Colonic mucosa (tissue), 4 donors: ENCODE measurements at places on chromosomes 2 and 18. TPM values are rescaled to one million over a fixed set of nuclear protein-coding genes. Genes with fewer than 3 reads are reported as not detected.

GRCh38 chr2:10502803-10503107, 54.6 kb upstream of the ODC1 start:
- no peak for DNase-seq

DNA sequence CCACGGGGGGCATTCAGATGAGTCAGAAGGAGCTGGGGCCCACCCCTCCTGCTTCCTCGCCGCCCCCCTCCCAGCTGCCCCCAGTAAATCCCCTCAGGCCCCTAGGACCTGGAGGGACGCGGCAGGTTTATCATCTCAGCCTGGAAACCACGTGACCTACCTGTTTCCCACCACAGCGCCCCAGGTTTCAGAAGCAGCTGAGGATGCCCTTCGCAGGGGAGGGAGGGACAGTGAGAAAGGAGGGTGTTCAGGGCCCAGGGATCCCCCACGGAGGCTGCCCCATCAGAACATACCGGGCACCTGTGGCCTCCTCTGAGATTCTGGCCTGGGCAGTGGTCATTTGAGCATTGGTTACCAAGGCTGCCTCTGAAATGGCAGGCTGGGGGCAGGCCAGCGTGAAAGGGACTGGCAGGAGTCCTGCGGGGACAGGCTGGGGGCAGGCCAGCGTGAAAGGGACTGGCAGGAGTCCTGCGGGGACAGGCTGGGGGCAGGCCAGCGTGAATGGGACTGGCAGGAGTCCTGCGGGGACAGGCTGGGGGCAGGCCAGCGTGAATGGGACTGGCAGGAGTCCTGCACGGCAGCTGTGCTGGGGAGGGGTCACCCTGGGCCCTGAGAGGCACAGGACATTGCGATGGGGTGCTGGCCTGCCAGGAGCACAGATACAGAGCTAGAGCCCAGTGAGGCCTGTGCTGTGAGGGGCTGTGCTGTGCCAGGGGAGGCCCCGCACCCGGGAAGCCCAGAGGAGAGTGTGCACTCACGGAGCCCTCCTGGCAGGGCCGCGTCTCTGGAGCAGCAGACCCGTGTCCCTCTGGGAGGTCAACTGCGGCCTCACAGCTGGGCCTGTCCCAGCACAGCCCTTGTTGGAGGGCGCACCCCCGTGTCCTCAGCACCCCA, 1.6 kb downstream of the NEU4 start:
- DNase-seq = peak; percentile 20

GRCh38 chr2:128468186-128468920, 149.7 kb upstream of the HS6ST1 start:
- peak; percentile 13 for DNase-seq

- DNase-seq = no peak
Measured at GRCh38 chr2:224472137-224472536, 70.2 kb upstream of the FAM124B start.

- no peak for DNase-seq
Measured at GRCh38 chr2:190451561-190452176, 43.5 kb downstream of the MFSD6 start.

- DNase-seq = no peak
Measured at GRCh38 chr2:130951018-130951417, 114.3 kb downstream of the ARHGEF4 start.

- DNase-seq = no peak
Measured at GRCh38 chr2:3396920-3397559, 17.5 kb downstream of the TRAPPC12 start.

DNA sequence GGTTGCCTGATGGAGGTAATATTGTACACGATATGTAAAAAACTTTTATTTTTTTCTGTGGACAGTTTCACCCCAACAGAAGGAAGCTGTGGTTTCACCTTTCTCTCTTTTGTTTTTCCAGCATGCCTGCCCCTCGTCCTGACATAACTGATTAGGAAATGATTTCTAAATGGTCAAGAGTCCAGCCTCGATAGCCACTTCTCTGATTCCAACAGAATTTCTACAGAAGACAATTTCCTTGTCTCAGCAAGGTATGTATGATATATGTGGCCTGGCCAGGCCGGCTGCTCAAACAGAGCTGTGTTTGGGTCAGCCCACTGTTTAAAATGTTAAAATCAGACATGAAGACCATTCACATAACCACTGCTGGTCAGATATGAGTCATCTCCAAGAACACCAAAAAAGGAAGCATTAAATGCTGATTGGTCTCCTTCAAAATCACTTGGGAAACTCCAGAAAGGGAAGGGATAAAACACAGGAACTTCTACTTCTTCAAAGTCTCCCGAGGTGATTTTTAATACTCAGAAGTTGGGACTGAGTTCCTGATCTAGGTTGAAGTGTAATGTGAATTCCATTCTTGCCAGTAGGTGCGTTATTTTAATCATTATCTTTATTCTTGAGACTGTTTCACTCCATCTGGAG, 22.3 kb downstream of the ATP8B1 start:
- no peak for DNase-seq

GRCh38 chr2:26986576-26986975, 16.1 kb downstream of the MAPRE3 start:
- DNase-seq = no peak

- no peak for DNase-seq
Measured at GRCh38 chr2:9519250-9519649, 36.4 kb downstream of the ADAM17 start.

- DNase-seq = peak; percentile 39
Measured at GRCh38 chr2:229342376-229342775, 71.3 kb upstream of the PID1 start.

- DNase-seq = peak; percentile 33
Measured at GRCh38 chr2:170715932-170716777, 1.0 kb downstream of the SP5 start.

GRCh38 chr2:5057891-5058351, 634.3 kb upstream of the SOX11 start:
- DNase-seq = no peak

- no peak for DNase-seq
Measured at GRCh38 chr2:104405623-104406022, 448.3 kb upstream of the POU3F3 start.

- no peak for DNase-seq
Measured at GRCh38 chr2:175984846-175985245, 17.2 kb downstream of the LNPK start.

GRCh38 chr2:218721488-218721887, 10.9 kb downstream of the TTLL4 start:
- no peak for DNase-seq

DNA sequence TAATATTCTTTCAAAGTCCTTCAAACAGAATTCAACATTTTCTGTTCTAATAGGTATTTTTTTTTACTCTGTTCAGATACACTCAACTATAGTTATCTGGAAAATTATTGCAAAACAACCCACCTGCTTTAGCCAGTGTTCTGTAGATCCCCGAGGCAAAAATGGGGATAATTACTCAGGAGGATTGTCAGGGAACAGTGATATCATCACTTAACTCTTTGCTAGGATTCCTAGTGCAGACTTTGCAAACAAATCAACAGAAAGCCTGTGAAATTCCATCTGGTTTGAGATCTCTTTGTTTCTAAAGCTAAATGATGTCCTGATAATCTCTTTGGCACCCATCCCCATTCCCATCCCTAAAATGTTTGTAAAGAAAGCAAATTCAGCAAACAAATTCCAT, 413.6 kb upstream of the MEIS1 start:
- no peak for DNase-seq

DNA sequence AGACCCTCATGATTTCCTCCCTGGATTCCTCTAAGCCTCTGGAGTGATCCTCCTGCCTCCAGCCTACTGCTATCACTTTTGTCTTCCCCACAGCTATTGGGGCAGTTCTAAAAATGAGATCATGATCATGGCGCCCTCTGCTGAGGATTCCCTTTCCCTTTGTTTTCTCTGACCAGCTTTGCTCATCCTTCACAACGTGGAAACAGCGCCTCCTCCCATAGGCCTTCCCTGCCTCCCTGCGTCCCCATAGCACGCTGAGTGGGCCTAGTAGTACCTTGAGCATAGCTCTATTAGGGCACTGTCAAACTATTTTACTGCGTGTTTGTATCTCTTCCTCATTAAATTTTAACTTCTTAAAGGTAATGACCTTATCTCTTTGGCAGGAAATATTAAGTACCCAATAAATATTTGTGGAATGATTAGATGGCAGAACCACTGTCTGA, 207.0 kb upstream of the FANCL start:
- DNase-seq = peak; percentile 72

DNA sequence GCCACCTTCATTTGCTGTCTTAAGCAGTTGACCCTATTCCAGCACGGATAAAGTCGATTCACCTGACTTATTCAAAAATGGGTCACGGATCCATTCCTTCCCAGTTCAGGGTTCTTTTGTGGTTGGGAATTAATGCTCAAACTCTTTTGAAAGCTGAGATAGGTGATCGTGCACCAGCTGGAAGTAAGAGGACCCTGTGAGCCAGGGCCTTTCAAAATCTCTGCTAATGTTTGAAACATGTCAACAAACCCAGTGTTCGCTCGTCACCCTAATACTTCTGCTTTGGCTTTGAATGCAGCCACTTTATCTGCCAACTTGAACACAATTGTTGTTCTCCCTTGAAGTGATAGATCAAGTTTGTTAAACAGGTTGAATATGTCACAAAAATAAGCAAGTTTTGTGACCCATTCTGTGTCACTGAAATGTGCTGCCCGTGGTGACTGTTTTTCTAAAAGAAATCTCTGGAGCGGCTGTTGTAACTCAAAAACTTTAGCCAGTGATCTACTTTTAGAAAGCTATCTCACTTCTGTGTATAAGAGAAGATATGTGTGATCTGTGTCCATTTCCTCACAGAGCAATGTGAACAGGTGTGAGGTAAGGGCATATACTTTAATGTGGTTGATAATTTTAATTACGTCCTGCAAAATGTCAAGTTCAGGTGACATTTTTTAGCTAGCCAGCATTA, 16.9 kb downstream of the HAT1 start:
- DNase-seq = no peak

- DNase-seq = no peak
Measured at GRCh38 chr2:19100570-19100969, 257.9 kb downstream of the OSR1 start.

DNA sequence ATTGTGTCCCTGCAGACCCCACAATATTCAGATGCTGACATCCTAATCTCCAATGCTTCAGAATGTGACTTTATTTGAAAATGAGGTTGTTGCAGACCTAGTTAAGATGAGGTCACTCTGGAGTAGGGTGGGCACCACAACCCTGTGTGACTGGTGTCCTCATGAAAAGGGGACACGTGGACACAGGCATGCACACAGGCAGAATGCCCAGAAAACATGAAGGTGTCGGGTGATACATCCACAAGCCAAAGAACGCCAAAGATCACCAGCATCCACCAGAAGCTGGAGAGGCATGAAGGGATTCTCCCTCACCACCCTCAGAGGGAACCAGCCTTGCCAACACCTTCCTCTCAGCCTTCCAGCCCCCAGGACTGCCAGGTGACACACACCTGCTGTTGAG, 69.3 kb downstream of the AFF3 start:
- DNase-seq = no peak

DNA sequence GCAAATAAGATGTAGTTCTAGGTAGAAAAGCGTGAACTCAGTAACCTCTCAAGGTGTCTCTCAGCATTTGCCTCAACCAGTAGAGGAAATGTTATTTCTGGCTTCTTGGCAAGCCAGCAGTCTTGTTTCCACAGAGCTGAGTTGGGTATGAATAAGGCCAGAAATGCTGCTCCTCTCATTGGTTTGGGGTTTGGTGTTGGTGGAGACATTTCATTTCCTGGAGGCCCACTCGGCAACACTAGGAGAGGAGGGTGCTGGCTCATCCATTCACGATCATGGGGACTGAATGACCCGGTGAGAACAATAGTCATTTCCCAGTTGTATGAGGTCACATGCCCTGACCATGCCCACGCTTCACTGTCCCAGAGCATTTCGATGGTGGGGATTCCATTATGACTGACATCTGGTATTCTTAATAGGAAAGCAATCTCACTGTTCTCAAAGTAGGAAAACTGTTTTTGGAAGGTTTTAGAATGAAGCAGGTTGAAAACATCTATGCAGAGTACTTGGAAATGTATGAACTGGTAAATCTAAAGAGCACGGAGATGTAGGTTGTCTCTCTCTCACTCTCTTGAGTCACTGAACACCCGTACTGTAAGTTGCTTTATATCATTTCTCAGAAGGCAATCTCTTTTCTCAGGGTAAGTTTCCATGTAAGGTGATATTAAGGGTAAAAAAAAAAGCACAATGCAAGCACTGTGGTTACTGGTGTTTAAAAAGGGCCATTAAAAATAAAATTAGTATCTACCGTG, 37.1 kb upstream of the CTLA4 start:
- no peak for DNase-seq

The SMYD5 gene
- total RNA-seq = 18.9 TPM

The SERPINB5 gene
- total RNA-seq = 4.8 TPM

The ASXL2 gene
- 28.6 TPM for total RNA-seq

The OLA1 gene
- 75.6 TPM for total RNA-seq

The GATA6 gene
- total RNA-seq = 52.7 TPM
